ENCODE measurements at places on chromosomes 2 and 18.
A peak's percentile ranks its signal among the peaks of the same experiment; 100 is the strongest.

DNA sequence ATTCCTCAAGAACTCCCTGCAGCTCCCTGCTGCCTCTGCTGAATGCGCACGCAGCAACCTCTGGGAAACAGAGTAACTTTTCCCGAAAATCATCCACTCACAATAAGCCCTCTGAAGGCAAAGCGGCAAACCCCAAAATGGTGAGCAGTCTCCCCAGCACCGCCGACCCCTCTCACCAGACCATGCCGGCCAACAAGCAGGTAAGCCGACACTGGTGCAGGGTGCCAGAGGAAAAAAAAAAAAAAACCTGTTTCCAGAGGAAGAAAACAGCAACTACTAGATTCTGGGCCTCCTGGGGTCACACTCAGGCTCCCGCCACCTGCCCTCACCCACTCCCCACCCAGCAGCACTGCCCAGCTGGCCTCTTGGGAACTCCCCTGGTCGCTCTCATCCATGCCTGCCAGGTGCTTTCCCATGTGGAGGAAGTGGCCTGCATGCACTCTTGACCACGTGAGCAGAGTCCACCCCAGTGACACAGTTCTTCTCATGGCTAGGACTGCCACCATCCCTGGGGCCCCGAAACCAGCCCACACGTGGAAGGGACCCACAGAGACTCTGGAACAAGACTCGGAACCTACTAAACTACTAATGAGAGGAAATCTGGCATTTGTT, 36.9 kb downstream of the KCTD18 start:
- no peak for DNase-seq

DNA sequence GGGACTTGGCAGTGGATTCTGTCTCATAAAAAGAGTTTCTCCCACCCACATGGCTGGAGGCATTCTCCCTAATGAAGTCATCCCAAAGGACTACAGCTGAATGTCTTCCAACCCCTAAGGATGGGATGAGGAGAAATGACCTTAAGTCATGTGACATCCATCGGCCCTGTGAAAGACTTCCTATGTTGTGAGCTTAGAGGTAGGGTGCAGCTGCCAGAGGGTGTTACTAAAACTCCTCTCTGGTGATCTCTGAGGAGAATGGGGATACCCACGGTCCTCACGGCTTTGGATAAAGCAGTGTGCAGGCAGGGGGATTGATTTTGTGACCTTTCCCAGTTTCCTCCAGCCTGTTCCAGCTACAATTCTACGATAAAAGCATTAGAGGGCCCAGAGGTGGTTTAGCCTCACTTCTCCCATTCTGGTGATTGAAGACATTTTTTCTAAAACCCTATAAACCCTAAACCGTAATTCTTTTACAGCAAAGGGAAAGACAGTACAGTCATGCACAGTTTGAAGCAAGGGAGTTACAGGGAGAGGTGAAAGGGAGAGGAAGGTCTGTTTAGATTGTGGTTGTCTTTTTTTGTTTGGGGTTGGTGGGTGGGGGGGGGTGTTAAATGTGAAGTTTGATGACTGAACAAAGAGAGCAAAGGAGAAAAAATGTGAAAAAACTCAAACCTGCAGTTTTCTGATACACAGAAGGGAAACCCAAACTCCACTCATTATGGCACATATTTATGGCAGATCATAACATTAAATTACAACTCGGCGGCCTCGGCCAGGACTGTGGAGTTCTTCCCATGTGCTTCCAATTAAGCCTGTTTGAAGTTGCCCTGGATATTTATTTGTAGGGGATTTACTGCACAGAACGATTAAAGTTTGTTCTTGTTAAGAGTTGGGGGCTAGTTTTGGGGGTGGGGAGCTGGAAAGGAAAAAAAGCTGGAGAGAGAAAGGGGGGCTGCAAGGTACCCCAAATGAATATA, 26.6 kb upstream of the SLC14A2 start:
- peak; percentile 76 for DNase-seq

DNA sequence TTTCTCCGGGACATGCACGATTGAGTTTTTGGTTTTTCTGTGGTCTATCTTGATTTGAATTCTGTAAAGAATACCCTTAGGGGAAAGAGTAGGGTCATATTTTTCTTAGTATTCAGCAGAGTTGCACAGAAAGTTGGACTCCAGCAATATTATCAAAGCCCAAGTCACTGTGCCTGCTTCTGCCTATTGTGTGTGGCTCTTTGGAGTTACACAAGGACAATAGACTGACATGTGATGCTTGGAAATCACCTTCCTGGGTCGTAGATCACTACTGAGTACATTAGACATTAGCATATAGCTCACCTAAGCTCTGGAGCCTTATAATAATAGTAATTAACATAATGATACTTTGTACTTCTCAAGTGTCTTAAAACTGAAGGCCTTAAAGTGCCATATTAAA, 238.8 kb upstream of the FOSL2 start:
- DNase-seq = no peak

DNA sequence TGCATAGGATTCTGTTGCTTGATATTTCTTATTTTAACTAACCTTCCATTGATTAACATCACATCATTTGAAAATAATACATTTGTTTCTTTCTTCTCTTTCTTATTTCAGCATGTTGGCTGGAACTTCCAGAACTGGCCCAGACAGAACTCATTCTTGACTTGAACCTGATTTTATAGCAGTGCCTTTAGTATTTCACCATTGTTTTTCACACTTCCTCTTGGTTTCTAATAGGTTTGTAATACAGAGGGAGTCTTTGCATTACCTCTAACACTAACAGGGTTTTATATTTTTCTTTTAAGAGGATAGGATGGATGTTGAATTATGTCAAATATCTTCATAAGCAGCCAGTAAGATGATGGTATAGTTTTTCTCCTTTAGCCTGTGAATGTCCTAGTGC, 39.2 kb downstream of the SEMA4F start:
- DNase-seq = no peak

- no peak for DNase-seq
Measured at GRCh38 chr2:36389577-36389976, 34.0 kb downstream of the CRIM1 start.

- no peak for DNase-seq
Measured at GRCh38 chr2:2033691-2034090, 289.4 kb upstream of the PXDN start.

DNA sequence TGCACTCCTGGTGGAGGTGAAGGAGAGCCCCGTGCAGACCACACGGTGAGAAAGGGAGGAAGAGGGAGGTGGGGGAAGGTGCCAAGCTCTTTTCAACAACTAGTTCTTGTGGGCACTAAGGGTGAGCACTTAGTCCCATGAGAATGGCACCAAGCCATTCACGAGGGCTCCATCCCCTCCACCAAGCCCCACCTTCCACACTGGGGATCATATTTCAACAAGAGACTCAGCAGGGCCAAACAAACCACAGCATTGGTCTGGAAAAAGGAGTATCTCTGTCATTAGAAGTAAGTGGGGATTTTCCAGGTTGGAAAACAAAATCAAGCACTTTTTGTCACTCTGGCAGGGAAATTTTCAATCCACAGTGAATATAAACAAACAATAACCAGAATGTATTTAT, 38.4 kb downstream of the ZAP70 start:
- DNase-seq = peak; percentile 26

GRCh38 chr2:218722419-218722818, 11.8 kb downstream of the TTLL4 start:
- no peak for DNase-seq

DNA sequence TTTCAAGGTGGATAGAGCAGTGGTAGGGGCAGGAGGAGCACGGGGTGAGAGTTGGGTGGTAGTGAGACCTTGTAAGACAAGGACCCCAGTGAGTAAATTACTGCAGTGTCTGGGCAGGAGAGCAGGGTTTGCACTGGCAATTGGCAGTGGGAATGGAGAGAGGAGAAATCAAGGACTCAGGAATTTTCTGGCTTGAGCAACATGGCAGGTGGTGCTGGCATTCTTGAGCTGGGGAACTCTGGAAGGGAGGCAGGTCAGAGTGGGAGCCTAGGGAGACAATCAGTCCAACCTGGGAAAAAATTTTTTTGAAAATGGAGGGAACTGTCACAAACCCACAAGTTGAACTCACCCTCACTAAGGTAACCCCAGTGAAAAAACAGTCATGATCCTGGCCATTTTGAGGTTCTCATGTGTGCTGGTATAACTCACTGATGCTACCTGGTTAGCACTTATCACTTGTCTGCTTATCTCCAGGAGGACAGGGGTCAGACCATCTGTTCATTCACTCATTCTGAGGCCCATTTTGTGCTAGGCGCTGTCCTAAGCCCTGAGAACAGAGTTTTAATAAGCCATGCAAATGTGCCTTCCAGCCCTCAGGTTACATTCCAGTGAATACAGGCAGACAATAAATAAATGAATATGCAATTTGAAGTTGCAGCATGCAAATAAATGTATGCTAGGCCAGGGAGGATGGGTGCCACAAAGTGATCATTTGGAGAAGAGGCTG, 92.2 kb upstream of the SEC11C start:
- no peak for DNase-seq

- no peak for DNase-seq
Measured at GRCh38 chr2:108868911-108869310, 82.3 kb downstream of the CCDC138 start.

GRCh38 chr2:62217421-62217820, 21.5 kb downstream of the B3GNT2 start:
- no peak for DNase-seq

GRCh38 chr2:193276988-193277387, 1082.3 kb upstream of the TMEFF2 start:
- no peak for DNase-seq

DNA sequence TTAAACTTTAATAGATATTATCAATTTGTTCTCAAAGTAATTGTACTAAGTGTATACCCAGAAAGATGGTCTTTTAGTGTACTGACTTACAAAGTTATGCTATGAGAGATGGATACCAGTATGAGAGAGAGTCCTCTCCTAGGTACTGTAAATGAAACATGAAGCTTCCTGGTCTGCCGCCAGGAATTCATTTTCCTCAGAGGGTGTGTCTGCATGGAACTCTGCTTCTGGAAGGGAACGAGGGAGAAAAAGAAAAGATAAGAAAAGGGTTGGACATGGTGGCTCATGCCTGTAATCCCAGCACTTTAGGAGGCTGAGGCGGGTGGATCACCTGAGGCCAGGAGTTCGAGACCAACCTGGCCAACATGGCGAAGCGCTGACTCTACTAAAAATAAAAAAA, 2.2 kb upstream of the SSB start:
- DNase-seq = no peak

- peak; percentile 72 for DNase-seq
Measured at GRCh38 chr2:231152800-231153557, 28.1 kb upstream of the HTR2B start.

DNA sequence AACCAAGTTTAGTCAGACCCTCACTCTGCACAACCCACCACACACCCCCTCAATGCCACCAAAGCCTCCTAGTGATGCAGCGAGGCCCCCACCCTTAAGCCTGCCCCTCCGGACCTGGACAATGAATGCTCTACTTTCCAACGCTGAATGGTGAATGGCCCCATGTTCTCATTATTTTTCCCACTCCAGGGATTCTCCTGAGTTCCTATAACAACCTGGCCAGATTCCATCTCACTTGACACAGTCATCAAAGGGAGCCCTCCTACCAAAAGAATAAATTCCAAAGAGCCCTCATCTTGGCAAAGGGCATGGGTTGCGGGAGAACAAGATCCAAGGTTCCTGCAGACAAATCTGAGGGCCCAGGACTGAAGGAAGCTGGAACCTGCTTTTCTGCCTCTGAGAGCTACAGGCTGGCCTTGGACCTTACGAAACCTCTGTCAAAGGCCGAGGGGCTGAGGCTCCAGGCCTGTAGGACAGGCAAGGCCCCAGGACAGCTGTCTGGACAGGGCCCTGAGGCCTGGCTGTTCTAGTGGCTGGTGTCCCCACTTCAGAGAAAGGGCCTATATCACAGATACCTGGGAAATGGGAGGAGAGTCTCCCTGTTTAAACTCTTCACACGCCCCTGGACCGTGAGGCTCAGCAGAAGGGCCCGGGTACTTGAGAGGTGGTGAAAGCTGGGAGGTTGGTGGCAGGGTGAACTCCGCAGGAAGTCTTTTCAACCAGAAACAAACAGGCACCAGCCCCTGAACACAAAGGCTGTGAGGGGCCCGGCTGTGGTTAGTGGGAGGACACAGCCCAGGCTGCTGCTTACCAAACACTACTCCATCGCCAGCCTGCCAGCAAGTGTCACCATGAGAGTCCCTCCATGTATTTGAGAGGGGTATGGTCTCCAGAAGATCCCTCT, 27.3 kb downstream of the SFXN5 start:
- DNase-seq = no peak

Data from fibroblast of skin of right biceps (primary cell).